ENCODE measurements at places on chromosomes 1 and 21.

- no peak for DNase-seq
Measured at GRCh38 chr21:37412603-37413360, 46.2 kb downstream of the DYRK1A start.

DNA sequence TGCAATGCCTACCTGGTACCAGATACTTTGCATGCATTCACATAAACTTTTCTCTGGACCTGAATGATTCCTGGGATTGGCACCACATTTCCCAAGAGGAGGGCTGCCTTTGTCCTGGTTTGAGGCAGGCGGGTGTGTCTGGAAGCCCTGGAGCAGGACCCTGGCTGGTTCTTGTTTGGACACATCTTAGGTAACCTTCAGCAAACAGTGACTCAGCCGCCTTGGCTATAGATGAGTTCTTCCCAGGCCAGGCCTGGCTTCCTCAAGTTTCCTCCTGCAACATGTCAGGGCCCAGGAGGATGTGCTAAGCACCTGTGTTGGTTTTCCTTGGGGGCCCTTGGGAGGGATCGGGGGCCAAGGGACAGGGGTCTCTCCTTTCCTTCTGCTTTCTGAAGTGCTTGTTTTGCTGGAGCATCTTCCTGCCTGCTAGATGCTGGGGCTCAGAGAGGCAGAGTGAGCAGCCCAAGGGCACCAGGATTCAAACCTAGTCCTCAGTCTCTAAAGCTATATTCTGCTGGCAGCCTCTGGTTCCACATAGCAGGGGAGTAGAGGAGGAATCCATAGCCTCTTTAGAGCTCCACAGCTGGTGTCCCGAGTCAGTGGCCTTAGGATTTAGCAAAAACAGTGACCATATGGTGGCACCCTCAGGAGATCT is 38.2 kb downstream of the PAX7 start:
- DNase-seq, result no peak

- DNase-seq, result no peak
Measured at GRCh38 chr21:19508844-19509243, 1105.3 kb upstream of the TMPRSS15 start.

DNA sequence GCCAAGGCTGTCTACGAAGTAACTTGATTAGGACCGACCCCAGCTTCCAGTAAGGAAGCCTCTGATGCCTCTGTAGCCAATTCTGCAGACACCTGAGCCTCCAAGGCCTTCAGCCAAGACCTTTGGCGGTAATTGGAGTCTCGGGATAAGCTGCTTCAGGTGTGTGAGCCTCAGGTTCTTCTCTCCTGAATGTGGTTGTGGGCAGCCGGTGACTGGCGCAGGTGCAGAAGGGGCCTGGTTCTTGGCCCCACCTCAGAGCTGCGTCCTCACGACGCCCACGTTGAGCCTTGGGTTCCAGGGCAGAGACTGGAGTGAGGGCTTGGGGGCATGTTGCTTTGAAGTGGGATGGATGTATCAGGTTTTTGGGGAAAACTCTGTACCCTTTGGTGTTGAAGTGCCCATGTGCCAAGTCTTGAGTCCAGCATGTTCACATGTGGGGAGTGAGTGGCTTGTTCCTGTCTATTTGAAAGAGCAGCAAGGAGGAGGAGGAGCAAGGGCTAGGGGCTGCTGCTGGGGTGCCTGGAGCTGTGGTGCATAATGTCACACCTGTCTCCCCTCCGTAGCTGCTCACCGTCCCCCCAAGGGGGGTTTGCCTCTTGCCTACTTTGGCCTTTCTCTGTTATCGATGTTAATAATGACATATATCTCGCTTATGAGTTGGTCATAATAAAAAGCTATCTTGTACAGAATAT is 1.4 kb downstream of the PSEN2 start:
- no peak for DNase-seq
